C1 segment of cervical spinal cord (tissue), 14 donors: ENCODE measurements at places on chromosomes 1 and 21.
A peak's percentile ranks its signal among the peaks of the same experiment; 100 is the strongest.

DNA sequence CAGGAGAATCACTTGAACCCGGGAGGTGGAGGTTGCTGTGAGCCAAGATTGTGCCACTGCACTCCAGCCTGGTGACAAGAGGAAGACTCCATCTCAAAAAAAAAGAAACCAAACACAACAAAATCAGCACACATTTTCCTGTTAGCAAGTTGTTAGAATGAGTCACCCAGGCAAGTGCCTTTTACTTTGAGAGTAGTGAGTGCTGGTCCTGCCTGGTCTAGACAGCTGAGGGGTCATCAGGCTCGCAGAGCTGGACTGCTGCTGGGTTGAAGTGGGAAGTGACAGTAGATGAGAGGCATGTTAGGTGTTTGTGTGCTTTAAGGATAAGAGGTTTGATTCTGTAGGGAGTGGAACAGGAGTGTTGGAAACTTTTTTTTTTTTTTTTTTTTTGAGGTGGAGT is 31.9 kb downstream of the GNPAT start:
- DNase-seq: no peak

DNA sequence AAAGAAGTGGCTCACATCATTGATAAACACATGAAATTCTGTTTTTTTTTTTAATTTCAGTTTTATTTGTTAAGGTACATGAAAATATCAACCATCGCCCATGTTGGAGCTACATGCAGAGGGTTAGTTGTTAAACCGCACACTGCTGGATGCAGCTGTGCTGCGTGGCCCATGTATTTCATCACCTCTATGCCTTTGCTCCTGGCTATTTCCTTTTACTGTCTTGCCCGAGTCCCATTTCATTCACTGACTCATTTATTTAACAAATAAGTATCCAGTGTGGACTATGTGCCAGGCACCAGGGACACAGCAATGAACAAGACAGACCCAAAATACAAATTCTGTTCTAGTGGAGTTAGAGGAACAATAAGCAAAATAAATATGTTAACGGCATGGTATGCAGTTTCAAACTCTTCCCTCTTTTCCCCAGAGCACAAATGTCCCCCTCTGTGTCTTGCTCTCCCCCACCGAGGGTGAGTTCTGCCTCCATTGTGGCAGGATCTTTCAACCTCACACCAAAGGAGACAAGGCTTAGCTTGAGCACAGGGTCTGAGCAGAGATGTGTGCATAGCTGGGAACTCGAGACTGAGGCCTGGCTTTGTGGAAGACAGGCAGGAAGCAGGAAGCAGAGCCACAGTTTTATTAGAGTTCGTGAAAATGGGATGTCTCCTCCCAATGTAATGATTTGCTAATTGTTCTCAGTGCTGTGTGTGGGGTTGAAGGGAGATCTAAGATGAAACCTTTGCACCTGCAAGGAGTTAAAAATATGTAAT is 44.6 kb downstream of the MAN1C1 start:
- no peak for DNase-seq

DNA sequence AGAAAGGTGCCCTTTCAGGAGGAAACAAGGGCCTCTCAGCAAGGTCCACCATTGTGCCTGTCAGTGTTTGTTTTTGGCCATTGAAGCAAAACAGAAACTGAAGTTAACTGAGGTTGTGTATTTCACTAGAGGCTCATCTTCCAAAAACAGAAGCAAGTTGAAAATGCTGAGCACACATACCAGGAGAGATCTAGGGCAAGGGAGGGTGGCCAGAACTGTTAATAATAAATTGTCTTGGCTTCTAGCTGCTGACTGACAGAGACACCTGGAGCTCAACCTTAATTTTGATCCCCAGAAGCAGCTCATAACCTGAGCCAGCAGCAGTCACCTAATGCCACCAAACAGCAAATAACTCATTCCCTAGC is 5.2 kb downstream of the AGMAT start:
- no peak for DNase-seq

- no peak for DNase-seq
Measured at GRCh38 chr21:44793592-44794374, 7.8 kb downstream of the UBE2G2 start.

DNA sequence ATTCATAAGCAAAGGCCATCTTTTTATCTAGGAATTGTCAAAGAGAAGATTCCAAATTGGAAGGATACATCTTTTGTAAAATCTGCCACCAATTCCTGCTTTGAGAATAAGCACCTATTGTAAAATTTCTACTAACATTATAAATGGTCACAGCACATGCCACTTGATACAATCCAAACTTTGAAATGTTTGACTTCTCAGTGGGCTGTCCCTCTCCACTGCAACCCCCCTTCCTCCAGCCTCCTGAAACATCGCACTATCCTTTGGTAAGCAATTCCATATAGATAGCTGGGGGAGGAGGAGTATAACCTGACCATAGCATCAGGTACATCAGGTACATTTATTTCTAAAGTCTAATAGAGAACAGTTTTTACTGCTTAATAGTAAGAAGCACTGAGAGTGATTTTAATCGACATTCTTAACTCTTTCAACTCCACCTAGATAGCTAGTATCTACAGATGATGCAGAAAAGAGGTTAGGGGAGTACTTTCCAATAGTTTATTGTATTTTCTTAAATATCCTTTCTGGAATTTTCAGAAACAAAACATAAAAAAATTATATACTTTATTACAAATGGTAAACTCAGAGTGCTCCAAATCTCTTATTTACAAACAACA is 2.9 kb downstream of the JUN start:
- no peak for DNase-seq

GRCh38 chr1:197066719-197067456 is at the start of gene F13B:
Gene F13B, minus strand, starts transcription at chr1:197067260. Its CDS starts 37 bp downstream, at chr1:197067223.
- DNase-seq: no peak

GRCh38 chr1:9275567-9276034 is 17.1 kb upstream of the SPSB1 start:
- no peak for DNase-seq

DNA sequence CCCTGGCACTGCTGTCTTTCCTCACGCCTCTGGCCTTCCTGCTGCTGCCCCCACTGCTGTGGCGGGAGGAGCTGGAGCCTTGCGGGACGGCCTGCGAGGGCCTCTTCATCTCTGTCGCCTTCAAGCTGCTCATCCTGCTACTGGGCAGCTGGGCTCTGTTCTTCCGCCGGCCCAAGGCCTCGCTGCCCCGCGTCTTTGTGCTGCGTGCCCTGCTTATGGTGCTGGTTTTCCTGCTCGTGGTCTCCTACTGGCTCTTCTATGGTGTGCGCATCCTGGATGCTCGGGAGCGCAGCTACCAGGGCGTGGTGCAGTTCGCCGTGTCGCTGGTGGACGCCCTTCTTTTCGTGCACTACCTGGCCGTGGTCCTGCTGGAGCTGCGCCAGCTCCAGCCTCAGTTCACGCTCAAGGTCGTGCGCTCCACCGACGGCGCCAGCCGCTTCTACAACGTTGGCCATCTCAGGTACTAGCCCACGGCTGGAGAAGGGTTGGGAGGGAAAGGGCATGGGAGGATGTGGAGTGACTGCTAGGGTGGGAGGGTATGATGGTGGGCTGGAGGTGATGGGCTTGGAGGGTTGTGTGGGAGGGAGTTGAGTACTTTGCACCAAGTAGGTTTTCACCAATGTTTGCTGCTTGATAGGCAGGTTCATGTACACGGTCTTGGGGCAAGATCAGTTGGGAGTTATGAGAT is 18.9 kb downstream of the VANGL2 start:
- no peak for DNase-seq

DNA sequence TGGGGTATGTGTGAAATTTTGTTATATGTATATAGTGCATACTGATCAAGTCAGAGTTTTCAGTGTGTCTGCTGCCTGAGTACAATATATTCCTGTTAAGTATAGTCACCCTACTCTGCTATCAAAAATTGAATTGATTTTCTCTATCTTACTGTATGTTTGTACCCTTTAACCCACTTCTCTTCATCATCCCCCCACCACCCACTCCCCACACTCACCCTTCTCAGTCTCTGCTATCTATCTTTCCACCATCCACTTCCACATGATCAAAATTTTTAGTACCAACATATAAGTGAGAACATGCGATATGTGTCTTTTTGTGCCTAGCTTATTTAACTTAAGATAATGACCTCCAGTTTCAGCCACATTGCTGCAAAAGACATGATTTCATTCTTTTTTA is 4.2 kb downstream of the LY9 start:
- DNase-seq: no peak

DNA sequence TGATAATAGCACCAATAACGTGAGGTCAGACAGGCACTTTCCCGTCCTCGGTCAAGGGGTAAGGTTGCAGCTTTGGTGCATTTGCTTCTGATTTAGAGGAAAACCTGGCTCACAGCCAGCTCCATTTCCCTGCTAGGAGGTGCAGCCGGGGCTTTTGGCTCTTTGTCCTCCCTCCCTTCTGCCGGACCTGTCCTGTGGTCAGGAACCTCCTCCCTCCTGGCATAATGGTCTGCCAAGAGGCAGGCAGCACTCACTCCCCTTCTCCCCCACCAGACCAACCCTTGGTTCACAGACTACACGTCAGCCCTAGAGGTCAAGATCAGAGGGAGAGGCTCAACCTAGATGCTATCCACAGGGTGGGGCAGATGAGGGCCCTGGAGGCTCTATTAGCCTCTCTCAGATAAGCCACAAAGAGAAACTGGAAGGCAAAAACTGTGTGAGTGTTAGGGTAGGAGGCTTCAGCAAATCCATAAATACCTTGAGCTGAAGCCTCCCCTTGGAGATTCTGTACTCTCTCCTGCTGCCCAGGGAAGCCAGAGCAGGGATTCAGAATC is 64.8 kb downstream of the PLXNA2 start:
- no peak for DNase-seq

DNA sequence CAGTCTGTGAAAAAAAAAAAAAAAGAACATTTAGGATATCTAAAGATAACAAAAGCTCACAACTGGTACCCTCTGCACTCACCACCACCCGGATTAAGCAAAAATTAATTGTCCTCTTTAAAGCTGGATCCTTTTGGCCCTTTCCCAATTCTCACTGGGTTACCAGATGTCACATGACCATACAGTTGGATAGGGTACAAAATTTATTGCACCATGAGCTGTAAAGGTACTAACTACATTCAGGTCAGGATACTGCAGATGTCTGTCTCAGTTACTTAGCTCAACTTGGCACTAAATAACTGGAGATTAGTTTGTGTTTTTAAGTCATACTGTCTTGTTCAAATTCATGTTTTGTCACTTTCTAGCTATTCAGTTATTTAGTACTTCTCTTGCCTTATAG is 96.3 kb downstream of the GPATCH2 start:
- no peak for DNase-seq

- DNase-seq: no peak
Measured at GRCh38 chr1:46747683-46748288, 28.9 kb upstream of the EFCAB14 start.

- DNase-seq: no peak
Measured at GRCh38 chr1:83034851-83035250, 964.1 kb downstream of the TTLL7 start.

DNA sequence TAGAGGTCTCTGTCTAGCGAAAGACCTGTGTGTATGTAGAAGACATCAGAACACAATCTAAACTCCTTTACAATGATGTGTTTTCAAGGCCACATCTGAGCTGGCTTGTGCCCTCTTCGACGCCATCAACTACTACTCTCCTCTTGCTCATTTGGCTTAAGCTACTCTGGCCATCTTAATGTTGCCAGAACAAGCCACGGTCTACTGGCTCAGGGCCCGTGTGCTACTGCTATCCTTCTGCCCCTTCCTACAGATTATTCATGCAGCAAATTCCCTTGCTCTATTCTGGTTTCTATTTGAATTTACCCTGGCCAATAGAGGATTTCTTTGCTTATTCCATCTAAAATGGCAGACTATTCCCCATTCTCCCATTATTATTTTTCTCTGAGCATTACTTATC is 121.7 kb downstream of the ZZZ3 start:
- DNase-seq: no peak

- DNase-seq: no peak
Measured at GRCh38 chr1:39761557-39762260, 9.4 kb downstream of the OXCT2 start.

GRCh38 chr1:241675983-241676382 is 23.9 kb downstream of the WDR64 start:
- DNase-seq: no peak

GRCh38 chr1:58927041-58927721 is 143.3 kb upstream of the JUN start:
- DNase-seq: no peak

GRCh38 chr1:53129891-53130597 is 12.4 kb downstream of the SLC1A7 start:
- no peak for DNase-seq

- no peak for DNase-seq
Measured at GRCh38 chr1:183251101-183251958, 65.3 kb downstream of the LAMC2 start.

DNA sequence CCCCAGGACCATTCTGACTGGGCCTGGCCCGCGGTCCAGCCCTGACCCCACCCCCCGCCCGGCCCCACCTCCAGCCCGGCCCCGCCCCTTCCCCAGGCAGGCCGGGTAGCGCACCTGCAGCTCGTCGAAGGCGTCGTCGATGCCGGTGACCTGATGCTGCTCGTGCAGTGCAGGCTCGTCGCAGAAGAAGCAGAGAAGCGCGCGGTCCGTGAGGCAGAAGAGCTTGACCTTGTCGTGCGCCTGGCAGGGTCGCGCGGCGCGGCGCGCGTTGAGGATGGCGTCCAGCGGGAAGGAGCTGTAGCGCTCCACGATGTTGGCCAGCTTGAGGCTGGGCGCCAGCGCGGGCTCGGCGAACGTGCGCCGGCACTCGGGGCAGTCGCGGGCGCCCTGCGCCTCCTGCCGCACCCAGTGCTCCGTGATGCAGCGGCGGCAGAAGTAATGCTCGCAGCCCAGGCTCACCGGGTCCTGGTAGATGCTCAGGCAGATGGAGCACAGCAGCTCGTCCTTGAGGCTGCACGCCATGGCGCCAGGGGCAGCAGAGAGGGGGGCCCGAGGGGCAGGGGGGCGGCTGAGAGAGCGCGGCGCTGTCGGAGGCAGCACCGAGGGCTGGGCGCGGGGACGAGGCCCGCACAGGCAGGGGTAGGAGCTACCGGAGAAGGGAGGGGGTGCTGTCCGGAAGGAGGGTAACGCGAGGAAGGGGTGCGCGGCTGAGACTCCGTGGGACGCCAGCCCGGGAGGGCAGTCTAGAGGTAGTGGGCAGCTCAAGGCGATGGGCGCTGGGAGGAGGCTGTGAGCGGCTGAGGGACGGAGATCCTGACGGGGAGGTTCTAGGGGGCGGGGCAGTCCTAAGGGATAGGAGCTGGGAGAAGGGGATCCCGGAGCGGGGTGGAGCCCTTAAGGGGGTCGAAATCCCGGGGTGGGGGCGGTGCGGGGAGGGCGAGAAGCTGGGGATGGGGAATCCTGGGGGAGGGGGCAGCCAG is 642 bp downstream of the TRIM62 start:
- DNase-seq: peak; percentile 87

- DNase-seq: no peak
Measured at GRCh38 chr1:53408013-53408754, 51.0 kb upstream of the DMRTB1 start.

- no peak for DNase-seq
Measured at GRCh38 chr1:53548031-53548491, 88.9 kb downstream of the DMRTB1 start.

GRCh38 chr21:36848730-36849274 is 117.7 kb downstream of the HLCS start:
- DNase-seq: no peak
